SK-N-SH (cell line): ENCODE measurements at places on chromosomes 3 and 15.

DNA sequence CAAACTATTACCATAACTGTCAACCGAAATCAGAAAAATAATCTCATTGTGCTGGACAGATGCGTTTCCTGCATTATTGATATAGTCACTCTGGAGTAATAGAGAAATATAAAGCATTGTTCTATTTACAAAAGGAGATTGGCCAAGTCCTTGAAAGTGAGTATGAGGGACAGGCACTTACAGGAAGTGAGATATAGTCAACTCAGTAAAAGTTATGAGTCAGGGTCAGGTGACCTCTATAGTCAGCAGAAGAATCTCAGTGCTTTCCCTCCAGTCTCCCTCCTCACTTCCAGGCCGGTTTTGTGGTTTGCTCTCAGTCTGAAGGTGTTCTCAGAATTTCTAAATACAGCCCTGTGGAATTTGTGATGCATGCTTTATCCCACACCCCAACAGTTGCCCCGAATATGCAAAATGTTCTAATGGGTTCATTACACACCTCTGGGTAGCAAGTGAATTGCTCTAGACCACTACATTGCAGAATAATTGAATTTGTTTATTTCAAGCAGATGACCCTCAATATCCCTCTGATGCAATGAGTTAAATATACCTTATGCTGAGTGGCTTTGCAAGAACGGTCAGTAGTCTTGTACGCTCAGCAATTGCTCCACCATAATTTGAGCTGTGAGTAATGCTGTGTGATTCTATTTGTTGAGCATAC, 787.7 kb downstream of the MCTP2 start:
- DNase-seq = no peak

DNA sequence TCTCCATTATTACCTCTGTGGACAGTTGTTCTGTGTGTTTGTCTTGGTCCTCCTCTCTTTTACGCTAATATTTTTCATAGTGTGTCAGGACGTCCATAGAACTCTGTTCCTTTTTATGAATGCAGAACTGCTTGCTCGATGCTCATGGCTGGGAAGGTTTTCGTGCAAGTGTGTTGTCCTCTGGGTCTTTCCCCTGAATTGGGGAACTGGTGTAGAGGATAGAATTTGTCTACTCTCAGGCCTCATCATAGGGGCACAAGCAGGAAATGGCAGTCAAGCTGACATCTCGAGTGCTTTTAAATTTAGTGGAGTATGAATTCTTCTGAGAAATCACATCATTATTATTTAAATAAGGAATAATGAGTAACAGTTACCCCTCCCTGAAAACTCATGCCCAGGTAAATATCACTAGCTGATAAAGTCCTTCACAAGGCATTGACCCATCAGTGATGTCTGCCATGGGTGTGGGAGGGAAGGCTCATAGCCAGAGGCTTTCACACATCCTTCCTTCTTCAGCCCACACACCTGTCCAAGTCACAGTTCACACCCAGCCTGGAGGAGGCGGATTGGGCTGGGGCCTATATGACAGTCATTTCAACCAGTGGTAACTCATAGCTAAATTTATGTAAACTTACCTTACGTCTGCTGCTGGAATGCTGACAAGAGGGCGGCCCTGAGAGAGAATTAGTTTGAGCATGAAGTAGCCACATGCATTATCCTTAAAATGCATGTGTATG, 226.1 kb downstream of the PLCL2 start:
- DNase-seq = no peak

DNA sequence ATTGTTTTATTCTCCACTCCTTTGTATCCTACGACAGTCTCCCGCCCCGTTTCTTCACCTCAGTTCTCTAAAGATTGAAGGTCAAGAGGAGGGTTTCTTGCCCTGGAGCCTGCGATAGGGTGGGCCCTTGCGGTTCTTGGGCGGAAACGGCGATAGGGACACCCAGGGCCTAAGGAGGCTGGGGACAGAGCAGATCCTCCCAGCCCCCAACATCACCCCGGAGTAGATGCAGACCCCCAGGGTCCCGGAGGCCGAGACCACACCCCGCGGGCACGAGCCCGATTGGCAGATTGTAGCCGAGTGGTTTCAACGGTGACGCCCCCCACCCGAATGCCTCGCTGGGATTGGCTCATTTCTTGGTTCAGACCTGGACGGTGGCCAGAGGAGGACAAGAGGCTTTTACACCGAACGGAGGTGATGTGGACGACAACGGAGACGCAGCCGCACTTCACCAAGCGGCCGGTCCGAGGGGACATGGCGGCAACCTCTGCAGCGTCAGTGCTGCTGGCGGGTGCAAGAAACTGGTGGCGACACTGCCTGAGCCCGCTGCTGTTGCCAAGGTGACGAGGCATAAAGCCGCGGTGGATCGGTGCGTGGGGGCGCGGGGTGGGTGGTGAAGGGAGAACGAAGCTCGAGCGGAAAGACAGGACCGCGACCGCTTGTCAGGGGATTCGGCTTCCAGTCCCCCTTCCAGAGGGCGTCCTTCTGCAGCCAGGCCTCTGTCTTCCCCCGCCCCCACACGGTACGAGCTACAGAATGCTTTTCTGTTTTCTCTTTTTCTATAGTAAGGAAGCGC, 19.0 kb upstream of the MCF2L2 start:
- DNase-seq = peak; percentile 93

DNA sequence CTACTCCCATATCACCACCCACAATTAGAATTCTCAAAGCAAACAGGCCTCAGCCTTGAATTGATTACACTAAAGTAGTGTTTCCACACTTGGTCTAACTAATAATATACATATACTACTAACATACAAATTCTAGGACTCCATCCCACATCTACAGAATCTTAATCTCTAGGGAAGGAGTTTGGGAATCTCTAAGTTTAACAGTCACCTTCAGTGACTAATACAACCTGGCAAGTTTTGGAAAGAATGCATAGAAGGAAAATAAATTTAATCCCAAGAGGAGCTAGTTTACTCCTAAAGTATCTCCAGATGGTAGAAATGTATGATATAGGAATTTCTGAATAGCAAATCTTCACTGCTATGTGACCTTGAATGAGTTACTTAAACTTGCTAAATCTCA, 9.1 kb downstream of the CLPX start:
- DNase-seq = no peak

DNA sequence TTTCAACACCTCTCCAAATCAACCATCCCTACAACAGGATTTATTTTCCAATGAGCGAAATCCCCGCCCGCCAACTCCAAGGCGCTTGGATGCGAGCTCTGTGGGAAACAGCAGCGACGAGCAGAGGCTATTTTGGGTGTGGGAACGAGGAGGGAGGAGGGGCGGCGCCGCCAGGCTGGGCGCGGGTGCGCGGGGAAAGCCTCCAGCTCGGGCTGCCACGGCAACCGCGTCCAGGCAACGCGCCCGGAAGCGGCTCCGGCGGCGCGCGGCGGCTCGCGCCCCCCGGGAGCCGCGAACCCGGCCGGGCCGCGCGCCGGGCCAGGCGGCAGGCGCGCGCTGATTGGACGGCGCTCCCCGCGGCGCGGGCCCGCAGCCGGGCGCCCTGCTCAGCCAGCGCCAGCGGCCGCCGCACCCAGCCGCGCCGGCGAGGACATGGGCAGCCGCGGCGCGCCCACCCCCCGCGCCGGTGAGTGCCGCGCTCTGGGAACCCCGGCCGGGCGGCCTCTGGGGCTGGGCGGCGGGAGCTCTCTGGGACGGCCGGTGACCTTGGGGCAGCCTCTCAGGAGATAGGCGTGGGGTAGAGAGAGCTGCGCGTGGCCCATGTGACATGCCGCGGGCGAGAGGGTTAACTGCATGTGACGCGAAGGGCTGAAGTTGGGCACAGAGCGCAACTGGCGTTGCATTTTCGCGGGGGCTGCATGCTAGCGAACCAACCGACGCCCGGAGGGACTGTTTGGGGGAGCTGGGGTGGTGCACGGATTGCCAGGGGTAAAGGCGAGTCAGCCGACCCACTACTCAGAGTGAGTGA, at the start of gene FAM81A:
FAM81A (plus strand) TSS at position 370 of the 808 bp plus-strand sequence. CDS start 20,441 bp downstream, outside the sequence.
- DNase-seq = peak; percentile 96

DNA sequence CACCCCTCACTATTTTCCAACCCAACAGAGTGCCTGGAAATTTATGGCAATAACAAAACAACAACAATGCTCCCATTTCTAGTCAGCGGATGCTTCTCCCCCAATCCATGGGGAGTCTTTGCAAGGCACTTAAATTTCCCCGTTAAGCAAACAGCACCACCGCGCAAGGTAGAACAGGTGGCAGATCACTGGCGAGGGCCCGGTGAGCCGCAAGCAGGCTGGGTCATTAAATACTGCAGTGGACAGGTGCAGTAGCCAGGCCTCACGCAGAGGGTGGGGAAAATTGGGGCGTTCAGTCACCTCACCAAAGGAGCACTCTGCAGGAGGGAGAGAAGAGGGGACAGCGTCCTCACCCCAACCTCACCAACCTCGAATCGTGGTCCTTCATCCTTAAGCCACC, 147.5 kb downstream of the NTRK3 start:
- no peak for DNase-seq

DNA sequence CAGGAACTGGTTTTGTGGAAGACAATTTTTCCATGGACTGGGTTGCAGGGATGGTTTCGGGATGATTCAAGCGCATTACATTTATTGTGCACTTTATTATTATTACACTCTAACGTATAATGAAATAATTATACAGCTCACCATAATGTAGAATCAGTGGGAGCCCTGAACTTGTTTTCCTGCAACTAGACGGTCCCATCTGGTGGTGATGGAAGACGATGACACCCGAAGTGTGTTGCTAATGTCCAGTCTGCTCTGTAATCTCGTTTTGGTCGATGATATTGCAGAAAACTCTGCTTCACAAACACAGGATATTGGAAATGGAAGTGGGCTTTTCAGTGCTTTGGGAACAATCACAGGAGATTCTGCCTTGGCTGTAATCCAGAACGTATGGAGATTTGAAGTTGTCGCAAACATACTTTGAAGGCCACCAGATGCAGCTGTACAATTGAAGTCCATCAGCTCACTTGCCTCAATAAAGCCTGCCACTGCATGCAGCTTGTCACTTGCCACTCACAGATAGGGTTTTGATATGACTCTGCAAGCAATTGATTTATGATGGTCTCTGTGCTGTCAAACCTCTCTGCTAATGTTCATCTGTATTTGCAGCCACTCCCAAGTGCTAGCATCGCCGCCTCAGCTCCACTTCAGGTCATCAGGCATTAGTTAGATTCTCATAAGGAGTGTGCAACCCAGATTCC, 141.7 kb downstream of the TJP1 start:
- DNase-seq = no peak

DNA sequence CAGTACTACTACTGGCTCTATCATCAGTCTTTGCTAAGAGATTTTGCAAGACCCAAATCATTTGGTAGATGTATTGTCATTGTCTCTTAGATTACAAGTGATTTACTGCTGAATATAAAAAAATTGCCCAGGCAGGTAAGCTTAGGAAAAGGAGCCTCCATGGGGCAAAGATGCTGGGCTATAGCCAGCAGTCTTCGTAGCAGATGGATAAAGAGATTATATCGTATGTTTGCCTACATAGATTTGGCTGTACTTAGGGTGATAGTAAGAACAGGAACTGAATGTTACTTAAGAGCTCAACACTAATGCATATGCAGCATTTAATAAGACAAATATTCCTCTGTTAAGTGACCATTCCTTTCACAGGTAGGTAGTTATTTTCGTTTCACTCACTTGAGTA, 48.9 kb downstream of the PTPRG start:
- no peak for DNase-seq

- DNase-seq = no peak
Measured at GRCh38 chr3:172648747-172649146, 62.1 kb downstream of the NCEH1 start.

DNA sequence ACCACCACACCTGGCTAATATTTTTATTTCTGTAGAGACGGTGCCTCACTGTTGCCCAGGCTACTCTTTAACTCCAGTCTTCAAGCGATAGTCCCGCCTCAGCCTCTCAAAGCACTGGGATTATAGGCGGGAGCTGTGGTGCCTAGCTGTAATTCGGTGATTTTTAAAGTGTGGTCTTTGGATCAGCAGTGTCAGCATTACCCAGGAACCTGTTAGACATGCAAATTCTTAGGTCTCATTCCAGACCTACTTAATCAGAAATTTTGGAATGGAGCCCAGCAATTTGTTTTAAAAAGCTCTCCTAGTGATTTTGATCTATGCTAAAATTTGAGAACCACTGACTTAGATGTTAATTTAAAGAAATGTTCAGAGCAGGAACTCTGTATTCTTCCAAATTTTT, 51.9 kb downstream of the GOLM2 start:
- no peak for DNase-seq

- no peak for DNase-seq
Measured at GRCh38 chr3:170962411-170962810, 54.0 kb upstream of the EIF5A2 start.

GRCh38 chr3:10774129-10774670, 41.8 kb upstream of the SLC6A11 start:
- DNase-seq = no peak

- no peak for DNase-seq
Measured at GRCh38 chr15:34147371-34148140, 45.7 kb downstream of the PGBD4 start.

DNA sequence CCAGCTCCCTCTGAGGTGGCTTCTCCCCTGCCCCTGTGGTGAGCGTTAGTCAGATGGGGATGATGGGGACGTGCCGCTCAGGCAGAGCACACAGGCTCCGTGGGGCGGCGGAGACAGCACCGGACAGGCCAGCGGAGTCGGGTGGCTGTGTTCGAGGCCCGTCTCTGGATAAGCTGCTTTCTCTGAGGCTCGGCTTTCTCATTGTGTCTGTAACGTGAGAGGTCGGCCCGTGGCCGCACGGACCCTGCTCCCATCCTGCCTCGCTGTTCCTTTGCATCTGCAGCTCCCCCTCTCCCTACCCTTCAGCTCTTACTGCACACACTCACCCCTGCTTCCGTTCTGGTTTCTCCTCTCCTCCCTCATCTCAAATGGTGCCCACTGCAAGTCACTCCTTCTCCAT, 62.5 kb downstream of the FAM43A start:
- DNase-seq = no peak

- no peak for DNase-seq
Measured at GRCh38 chr15:75662823-75663519, 15.3 kb downstream of the SNX33 start.

DNA sequence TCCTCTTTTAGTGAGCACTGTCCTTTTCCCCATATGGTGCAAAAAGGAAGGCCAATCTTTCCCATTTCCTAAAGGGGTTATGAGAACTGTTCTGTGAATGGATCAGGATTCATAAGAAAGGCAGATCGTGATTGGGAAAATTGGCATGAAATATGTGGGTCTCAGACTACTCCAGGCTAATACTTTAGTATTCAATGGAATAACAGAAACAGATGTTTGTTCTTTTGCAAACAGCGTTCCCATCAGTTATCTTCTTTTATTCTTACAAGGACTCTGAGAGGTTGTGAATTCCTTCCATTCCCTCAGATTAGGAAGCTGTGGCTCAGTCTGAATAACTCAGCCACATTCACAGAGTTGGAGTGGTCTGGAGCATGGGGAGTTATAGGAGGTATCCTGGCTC, 51.3 kb upstream of the MTMR10 start:
- no peak for DNase-seq
